ENCODE measurements at places on chromosomes 3 and 15. TPM values are rescaled to one million over a fixed set of nuclear protein-coding genes. Genes with fewer than 3 reads are reported as not detected.

DNA sequence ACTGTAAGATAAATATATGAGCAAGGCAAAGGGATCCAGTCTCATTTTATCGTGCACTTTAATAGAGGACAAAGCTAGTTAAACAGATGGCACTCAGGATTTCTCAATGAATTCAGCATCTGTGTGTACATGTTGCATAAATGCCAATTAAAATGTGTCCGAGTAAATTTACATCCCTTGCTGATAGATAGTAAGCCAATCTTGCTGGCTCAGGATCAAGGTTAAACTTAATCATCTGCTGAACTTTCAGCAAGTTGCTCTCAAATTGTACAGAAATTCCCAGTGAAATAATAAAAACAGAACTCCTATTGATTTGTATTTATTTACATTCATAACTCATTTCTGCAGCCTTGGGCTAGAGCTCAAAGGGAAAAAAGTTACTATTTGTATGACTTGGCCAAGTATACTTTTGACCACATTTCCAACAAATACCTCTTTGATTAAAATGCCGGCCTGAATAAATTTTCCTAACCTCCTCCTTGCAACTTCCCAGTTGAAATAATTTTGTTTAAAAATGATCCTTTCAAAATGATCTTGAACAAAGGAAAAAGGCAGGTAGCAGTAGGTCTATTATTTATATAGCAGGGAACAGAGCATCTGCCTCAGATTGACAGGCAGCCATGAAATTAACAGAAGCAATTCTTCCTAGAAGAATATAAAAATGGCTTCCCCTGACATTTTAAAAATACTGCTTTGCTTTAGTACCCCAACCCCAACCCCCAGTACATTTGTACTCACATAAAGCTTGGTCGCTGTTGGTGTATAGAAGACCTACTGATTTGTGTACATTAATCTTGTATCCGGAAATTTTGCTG is 1001.9 kb downstream of the ROBO1 start:
- H3K27ac ChIP-seq = no peak overlapping the region
- H3K4me1 ChIP-seq = no peaks in the 10 kb centered on the region
- DNase-seq = no peak
- no peaks in the 10 kb centered on the region for H3K27me3 ChIP-seq

DNA sequence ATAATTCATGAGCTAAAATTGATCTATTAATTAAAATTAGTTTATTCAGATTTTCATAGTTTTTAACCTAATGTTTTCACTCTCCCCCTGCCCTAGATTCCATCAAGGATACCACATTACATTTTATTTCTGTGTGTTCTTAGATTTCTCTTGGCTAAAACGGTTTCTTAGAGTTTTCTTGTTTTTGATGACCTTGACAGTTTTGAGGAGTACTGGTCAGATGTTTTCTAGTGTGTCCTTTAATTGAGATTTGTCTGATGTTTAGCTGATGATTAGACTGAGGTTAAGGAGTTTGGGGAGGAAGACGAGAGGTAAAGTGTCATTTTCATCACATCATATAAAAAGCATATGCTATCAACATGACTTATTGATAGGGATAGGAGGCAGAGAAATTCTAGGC is 475.9 kb downstream of the SQOR start:
- H3K27me3 ChIP-seq = no peaks in the 10 kb centered on the region
- no peak overlapping the region for H3K27ac ChIP-seq
- no peak for DNase-seq
- H3K4me1 ChIP-seq = no peaks in the 10 kb centered on the region

CCR5 gene
- total RNA-seq = not detected

DNA sequence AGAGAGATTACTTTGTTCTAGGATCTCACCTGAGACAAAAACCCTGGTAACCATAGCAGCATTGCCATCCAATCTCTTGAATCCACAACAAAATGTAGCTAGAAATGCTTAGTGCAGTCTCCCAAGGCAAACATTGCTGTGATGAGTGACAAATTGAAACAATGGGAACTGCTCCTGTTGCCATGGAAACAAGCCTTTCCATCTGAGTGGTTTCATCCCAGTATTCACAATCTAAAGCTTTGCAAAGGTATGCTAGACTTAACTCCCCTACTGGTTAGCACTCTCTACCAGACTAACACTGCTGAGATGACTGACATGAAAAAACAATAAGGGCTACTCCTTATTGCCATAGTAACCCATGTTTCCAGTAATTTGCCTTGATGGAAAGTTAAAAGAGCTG is 172.6 kb upstream of the CNTN3 start:
- no peaks in the 10 kb centered on the region for H3K27me3 ChIP-seq
- no peak overlapping the region for H3K4me3 ChIP-seq
- H3K36me3 ChIP-seq = no peaks in the 10 kb centered on the region
- no peak overlapping the region for H3K27ac ChIP-seq

SSUH2 gene
- 0.61 TPM for total RNA-seq

SLC6A1 gene
- total RNA-seq = not detected

GRCh38 chr15:83746231-83746630 is 92.3 kb downstream of the ADAMTSL3 start:
- no peaks in the 10 kb centered on the region for H3K27me3 ChIP-seq
- no peak for DNase-seq
- H3K4me1 ChIP-seq = no peaks in the 10 kb centered on the region
- no peak overlapping the region for H3K4me3 ChIP-seq
- H3K36me3 ChIP-seq = no peaks in the 10 kb centered on the region

GRCh38 chr3:155648013-155648591 is 96.8 kb downstream of the PLCH1 start:
- H3K4me3 ChIP-seq = no peak overlapping the region
- no peaks in the 10 kb centered on the region for H3K27me3 ChIP-seq
- H3K27ac ChIP-seq = no peak overlapping the region

GRCh38 chr3:69976021-69976420 is 23.5 kb upstream of the SAMMSON start:
- no peak overlapping the region for H3K4me3 ChIP-seq
- H3K27me3 ChIP-seq = no peaks in the 10 kb centered on the region
- DNase-seq = no peak
- no peaks in the 10 kb centered on the region for H3K4me1 ChIP-seq

DNA sequence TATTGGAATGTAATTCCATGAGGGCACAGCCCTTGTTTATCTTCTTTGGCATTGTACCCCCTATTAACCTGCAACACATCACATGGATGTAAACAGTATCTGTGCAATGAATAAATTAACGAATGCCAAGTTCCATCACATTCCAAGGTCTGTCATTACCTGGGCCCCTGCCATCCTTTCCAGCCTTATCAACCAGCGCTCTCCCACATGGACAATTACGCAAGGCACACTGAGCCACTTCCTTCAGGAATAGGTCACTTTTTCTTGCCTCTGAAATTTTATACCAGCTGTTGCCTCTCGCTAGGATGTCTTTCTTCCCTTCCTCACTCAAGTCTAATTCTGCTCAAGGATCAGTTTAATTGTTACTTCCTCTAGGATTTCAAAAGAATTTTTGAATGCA is 1051.8 kb upstream of the CFAP20DC start:
- no peak overlapping the region for H3K27ac ChIP-seq
- H3K4me1 ChIP-seq = no peaks in the 10 kb centered on the region
- H3K27me3 ChIP-seq = no peaks in the 10 kb centered on the region
- H3K36me3 ChIP-seq = no peaks in the 10 kb centered on the region

GRCh38 chr3:34957677-34958076 is 681.6 kb upstream of the ARPP21 start:
- no peak for DNase-seq
- H3K4me1 ChIP-seq = no peaks in the 10 kb centered on the region
- H3K27ac ChIP-seq = no peak overlapping the region
- no peaks in the 10 kb centered on the region for H3K36me3 ChIP-seq
- no peak overlapping the region for H3K4me3 ChIP-seq

CCR9 gene
- total RNA-seq = not detected

DNA sequence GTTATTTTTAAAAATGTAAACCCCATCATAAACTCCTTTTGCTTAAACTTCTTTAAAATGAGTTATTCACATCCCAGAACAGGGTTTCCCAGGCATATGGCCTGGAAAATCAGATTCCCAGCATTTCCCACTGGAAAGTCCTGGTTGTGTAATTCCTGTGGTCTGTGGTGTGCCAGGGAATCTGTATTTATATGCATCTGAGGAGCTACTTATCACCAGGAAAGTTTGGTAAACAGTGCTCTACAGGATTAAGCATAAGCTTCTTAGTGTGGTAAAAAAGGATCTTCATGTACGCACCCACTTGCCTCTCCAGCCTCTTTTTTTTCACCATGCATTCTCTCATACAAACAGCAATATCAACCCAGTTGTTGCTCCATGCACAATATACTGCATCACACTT is 28.2 kb downstream of the MEIS2 start:
- no peaks in the 10 kb centered on the region for H3K36me3 ChIP-seq
- H3K4me3 ChIP-seq = no peak overlapping the region
- H3K27ac ChIP-seq = no peak overlapping the region
- H3K27me3 ChIP-seq = no peaks in the 10 kb centered on the region

DNA sequence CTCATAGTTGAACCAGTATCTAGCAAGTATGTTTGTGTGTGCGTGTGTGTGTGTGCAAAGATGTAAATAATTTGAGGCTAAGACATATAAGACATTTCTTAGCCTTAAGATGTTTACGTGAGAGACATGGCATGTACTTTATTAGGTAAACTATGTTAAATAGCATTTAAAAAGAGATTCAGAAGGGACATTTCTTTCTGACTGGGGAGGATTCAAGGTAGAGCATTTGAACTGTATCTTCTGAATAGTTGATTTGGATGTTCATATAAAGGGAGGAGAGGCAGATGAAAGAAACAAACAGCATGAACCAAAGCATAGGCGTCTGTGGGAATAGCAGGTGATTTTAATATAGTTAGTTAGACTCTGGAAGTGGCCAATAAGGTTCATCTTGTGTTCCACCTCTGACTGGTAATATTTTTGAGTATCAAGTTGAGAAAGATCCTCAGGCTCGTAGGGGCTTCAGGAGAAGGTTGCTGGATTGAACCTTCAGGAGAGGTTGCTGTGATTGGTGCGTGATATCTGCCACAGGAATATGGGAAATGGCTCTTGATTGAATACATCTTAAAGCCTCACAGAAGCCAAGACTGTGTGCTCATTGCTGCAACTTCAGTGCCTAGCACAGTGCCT is 12.6 kb downstream of the NFKBIZ start:
- H3K4me3 ChIP-seq = no peak overlapping the region
- no peaks in the 10 kb centered on the region for H3K4me1 ChIP-seq
- no peak overlapping the region for H3K27ac ChIP-seq
- peaks cover 38% of the 10 kb centered on the region for H3K36me3 ChIP-seq
- DNase-seq = no peak

INSYN1 gene
- total RNA-seq = 2.5 TPM

DNA sequence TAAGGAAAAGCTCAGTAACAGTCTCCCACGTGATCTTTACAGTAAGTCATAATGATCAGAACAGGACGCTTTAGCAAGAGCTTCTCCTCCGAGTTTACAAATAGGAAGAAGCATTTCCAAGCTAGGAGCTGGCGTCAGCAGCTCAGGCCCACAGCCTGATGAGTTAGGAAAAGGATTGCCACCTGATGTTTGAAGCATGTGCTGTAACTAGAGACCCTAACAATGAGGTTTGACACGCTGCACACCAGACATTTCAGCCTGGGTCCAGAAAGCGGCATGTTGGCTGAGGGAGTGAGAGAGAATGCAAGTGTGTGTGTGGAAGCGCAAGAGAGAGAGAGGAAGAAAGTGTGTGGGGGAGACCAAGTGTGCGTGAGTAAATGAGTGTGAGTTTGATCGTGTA is 47.3 kb downstream of the TLE3 start:
- H3K36me3 ChIP-seq = peaks cover 75% of the 10 kb centered on the region
- no peaks in the 10 kb centered on the region for H3K4me1 ChIP-seq
- H3K4me3 ChIP-seq = no peak overlapping the region
- H3K27me3 ChIP-seq = no peaks in the 10 kb centered on the region

- no peak overlapping the region for H3K4me3 ChIP-seq
- H3K4me1 ChIP-seq = no peaks in the 10 kb centered on the region
- no peak for DNase-seq
- no peak overlapping the region for H3K27ac ChIP-seq
- no peaks in the 10 kb centered on the region for H3K36me3 ChIP-seq
- H3K27me3 ChIP-seq = no peaks in the 10 kb centered on the region
Measured at GRCh38 chr3:151765685-151766084, 32.0 kb downstream of the AADACL2 start.

GRCh38 chr3:61572879-61573278 is 11.5 kb downstream of the PTPRG start:
- no peak overlapping the region for H3K4me3 ChIP-seq
- H3K4me1 ChIP-seq = peaks cover 24% of the 10 kb centered on the region
- DNase-seq = no peak
- H3K27ac ChIP-seq = no peak overlapping the region

- no peaks in the 10 kb centered on the region for H3K27me3 ChIP-seq
- no peak for DNase-seq
- H3K27ac ChIP-seq = no peak overlapping the region
- H3K4me1 ChIP-seq = no peaks in the 10 kb centered on the region
- H3K36me3 ChIP-seq = no peaks in the 10 kb centered on the region
Measured at GRCh38 chr3:61201071-61201470, 50.2 kb downstream of the FHIT start.

CACNA2D3 gene
- total RNA-seq = 3.2 TPM

- no peak overlapping the region for H3K27ac ChIP-seq
- no peaks in the 10 kb centered on the region for H3K27me3 ChIP-seq
- H3K36me3 ChIP-seq = no peaks in the 10 kb centered on the region
- no peak for DNase-seq
- H3K4me1 ChIP-seq = no peaks in the 10 kb centered on the region
Measured at GRCh38 chr3:30951826-30952225, 57.4 kb upstream of the GADL1 start.

DNA sequence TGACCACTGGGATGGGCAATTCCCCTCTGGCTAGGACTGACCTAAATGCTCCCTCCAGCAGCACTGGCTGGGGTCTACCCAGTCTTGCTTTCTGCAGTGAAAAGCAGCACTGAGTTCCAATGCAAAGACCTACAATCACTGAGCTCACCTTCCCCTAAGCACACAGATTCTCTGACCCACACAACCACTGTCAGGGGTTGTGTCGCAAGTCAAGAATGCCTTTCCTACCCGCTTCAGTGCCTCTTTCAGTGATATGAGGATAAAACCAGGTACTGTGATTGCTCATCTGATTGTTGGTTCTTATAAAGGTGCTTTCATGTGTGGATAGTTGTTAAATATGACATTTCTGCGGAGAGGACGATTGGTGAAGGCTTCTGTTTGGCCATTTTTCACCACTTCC is 345.6 kb downstream of the GAP43 start:
- no peaks in the 10 kb centered on the region for H3K27me3 ChIP-seq
- H3K36me3 ChIP-seq = no peaks in the 10 kb centered on the region
- DNase-seq = no peak
- no peaks in the 10 kb centered on the region for H3K4me1 ChIP-seq

DNA sequence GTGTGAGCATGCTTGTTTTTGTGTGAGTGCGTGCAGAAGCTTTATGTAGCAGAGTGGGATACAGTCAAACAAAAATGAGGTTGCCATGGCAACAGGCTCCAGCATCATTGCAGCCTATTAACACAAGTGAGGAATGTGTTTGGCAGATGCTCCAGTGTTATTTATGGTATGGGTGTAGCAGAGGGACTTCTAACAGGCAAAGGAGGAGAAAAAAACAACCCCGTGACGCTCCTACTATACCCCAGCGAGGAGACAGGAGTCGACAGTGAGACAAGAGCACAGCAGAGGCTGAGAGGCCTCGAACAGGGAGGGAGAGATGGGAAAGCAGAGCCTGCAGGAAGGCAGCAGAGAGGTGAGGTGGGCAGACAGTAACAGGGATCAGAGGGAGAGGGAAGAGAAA is 4.9 kb downstream of the ADCY5 start:
- H3K27ac ChIP-seq = no peak overlapping the region
- DNase-seq = no peak
- peaks cover 1% of the 10 kb centered on the region for H3K27me3 ChIP-seq
- no peaks in the 10 kb centered on the region for H3K36me3 ChIP-seq
- H3K4me3 ChIP-seq = no peak overlapping the region
